ENCODE measurements at places on chromosomes 7 and 10.

DNA sequence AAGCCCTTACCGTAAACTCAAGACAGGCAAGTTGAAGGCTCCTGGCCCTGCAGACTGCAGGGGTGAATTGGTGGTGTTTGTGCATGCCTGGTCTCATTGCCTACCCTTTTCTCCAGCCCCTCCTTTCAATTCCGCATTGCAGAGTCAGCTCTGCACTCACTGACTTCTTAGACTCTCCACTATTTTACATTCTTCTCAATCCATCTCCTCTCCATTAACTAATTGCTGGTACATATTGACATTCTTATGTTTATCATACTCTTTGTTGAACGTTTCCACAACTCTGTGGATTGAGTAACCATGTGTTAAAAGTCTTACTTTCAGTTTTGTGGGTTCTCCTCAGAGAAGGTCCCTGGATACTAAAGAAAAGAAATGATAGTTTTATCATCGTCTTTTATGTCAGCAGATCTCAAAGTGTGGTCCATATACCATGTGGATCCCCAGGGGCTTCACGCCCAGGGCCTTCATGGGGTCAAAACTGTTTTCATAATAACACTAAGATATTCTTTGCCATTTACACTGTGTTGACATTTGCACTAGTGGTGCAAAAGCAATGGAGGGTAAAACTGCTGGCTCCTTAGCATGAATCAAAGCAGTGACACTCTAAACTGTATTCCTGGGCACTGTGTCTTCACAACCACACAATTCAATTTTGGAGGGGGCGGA is 135.4 kb upstream of the FZD1 start:
- no peak for DNase-seq

DNA sequence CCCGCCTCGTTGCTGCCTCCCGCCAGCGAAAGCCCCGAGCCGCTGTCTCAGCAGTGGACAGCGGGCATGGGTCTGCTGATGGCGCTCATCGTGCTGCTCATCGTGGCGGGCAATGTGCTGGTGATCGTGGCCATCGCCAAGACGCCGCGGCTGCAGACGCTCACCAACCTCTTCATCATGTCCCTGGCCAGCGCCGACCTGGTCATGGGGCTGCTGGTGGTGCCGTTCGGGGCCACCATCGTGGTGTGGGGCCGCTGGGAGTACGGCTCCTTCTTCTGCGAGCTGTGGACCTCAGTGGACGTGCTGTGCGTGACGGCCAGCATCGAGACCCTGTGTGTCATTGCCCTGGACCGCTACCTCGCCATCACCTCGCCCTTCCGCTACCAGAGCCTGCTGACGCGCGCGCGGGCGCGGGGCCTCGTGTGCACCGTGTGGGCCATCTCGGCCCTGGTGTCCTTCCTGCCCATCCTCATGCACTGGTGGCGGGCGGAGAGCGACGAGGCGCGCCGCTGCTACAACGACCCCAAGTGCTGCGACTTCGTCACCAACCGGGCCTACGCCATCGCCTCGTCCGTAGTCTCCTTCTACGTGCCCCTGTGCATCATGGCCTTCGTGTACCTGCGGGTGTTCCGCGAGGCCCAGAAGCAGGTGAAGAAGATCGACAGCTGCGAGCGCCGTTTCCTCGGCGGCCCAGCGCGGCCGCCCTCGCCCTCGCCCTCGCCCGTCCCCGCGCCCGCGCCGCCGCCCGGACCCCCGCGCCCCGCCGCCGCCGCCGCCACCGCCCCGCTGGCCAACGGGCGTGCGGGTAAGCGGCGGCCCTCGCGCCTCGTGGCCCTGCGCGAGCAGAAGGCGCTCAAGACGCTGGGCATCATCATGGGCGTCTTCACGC is 825 bp downstream of the ADRB1 start:
- no peak for DNase-seq

DNA sequence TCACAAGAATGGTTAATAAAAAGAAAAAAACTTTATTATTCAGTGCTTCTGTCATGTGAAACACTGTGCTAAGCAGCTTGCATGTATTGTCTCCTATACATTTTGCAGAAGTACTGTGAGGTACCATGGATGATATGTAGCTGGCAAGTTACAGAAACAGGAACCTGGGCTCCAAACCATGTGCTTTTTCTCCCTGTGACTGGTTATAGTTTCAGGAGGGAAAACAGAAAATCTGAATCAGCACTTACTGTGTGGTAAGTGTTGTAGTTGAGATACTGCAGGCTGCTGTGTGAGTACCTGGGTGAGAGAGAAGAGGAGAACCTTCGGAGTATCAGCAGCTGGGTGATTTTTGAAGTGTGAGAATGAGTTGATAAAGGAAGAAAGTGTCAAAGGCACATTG is 285.0 kb downstream of the SUGCT start:
- no peak for DNase-seq

DNA sequence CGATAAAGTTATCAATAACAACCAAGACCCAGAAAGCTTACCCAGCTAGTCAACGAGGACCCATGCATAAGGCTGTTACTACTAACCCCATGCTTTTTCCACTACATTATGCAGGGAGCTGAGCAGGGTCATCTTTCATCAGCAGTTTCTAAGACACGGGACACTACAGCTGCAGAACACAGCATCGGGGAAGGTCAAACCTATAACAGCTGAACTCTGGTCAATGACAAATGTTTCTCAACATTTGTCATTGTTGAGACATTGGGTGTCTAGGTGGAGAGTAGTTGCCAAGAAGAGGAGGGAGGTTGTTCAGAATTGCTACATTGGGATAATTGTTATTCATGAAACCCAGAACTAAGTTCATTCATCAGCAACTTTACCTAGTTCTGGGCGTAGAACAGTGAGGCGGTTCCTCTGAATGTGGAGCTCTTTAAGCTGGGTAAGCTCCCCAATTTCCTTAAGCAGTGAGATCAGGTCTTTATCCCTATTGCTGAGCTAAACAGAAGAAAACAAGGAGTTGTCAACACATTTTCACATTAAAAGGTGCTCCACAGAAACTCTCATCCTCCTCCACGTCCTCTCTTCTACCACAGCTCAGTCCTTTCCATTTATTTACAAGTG is 105.6 kb downstream of the ZNF22 start:
- DNase-seq = no peak

DNA sequence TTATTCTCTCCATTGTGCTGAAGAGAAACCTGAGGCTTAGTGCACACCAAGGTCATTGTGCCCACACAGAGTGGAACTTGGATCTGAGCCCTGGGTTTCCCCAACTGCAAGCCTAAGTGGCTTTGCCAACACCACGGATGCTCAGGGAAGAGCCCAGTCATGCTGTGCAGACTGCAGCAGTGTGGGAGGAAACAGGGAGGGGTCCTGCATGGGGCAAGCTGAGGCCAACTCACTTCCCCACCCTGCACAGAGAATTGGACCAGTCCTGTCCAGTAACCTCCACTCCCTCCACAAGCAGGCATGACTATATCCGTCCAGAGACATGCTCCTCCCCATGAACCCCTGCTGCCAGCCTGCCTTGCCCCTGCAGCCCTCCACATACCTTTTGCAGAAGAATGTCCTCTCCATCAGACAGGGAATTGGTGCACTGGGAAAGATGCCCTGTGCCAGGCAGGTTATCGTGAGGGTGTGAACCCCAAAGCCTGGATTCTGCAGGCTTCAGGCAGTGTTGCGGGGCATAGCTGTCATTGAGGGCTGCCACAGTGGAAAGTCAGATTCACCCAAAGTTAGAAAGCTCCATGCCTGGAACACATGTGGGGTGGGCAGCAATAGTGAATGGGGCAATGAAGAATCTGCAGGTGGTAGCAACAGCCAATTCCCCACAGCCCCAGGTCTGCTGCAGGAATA is 44.9 kb downstream of the DRGX start:
- no peak for DNase-seq

- DNase-seq = peak; percentile 13
Measured at GRCh38 chr7:91165006-91165845, 99.0 kb upstream of the FZD1 start.

- peak; percentile 29 for DNase-seq
Measured at GRCh38 chr10:14184841-14185315, 145.8 kb downstream of the FRMD4A start.

- DNase-seq = no peak
Measured at GRCh38 chr10:119104654-119105015, 722 bp downstream of the DENND10 start.

DNA sequence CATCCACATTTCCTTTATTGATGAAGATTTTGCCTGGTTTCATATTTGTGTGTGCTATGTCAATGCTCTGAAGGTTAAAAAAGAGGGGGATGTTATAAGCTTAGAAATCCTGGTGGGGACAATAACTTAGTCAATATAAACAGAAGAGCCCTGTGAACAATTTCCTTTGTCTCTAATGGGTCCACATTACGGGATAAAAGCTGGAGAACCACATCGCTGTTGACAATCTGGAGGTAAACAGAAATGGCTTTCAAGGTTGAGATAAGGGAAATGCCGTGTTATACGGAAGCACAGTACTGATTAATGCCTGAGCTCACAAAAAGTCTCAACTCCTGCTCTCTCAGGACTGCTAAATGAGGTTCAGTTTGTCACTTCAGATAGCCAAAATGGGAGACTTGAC is 16.8 kb downstream of the ASAH2 start:
- no peak for DNase-seq

DNA sequence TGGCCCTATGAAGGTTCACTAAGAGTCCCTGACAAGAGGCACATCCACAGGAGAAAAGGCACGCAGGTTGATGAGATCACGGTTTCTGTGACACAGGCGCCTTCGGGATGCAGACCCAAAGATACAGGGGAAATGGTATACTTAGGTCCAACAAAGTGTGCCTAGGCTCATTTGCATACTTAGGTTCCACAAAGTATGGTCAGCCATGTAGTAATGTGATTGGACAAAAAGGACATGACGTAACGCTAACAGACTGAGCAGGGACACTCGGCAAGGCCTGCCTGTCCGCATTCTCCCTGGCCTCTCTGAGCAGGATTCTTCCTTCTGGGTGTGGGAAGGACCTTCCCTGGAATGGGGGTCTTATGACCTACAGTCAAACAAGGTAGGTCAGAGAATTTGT is 190.6 kb downstream of the CELF2 start:
- no peak for DNase-seq

- DNase-seq = no peak
Measured at GRCh38 chr10:69731698-69732097, 70.0 kb upstream of the COL13A1 start.

GRCh38 chr10:28734938-28735759 is 57.8 kb downstream of the BAMBI start:
- DNase-seq = no peak

- no peak for DNase-seq
Measured at GRCh38 chr7:151148319-151149259, 18.9 kb downstream of the GBX1 start.

- DNase-seq = no peak
Measured at GRCh38 chr10:21473541-21473940, 51.9 kb downstream of the SKIDA1 start.

All from GM12891 (cell line).